ENCODE measurements at places on chromosomes 7 and 10. TPM values are rescaled to one million over a fixed set of nuclear protein-coding genes. Genes with fewer than 3 reads are reported as not detected.

SCD gene
- total RNA-seq, result 7.7 TPM

FAM20C gene
- total RNA-seq, result 56.6 TPM

ATP5MK gene
- total RNA-seq, result 362 TPM

DNA sequence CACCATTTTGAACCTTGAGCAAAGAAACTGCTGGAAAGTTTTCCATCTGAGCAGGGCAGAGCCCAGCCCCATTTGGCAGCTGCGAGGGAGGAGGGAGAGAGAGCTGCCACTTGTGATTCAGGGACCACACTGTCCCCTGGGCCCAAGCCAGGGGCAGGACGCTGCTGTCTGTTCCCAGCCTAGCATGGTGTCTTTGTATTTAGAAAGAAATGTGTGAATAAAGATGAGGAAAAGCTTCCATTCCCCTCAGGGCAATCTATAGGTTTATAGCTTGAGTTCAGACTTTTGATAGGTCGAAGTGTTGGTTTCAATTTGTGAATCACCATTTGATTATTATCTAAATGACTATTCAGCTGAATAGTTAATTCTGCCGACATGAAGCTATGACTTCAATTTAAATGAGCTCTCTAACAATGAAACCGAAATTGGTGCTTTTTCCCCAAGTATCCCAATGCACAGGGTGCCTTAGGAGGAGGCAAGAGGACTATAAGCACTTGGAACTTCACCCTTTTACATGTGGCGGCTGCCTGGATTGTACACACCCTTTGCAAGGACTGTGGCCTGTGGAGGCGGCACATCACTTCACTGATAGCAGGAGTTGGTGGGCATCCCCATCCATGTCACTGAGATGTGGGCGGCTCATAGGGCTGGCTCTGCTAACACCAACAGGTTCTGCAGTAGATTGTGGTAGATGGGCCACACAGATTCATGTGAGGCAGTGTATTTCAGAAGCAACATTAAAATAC lies 223.5 kb downstream of the CCDC3 start:
- no peak for DNase-seq

GRCh38 chr7:156014201-156014600 lies 201.9 kb upstream of the SHH start:
- no peak for DNase-seq

GRCh38 chr7:100586266-100587025 lies at the start of gene FBXO24:
TSS of gene FBXO24 (plus strand) at chr7:100586328. CDS start at chr7:100586626, 298 bp downstream.
- DNase-seq, result peak; percentile 100

DNA sequence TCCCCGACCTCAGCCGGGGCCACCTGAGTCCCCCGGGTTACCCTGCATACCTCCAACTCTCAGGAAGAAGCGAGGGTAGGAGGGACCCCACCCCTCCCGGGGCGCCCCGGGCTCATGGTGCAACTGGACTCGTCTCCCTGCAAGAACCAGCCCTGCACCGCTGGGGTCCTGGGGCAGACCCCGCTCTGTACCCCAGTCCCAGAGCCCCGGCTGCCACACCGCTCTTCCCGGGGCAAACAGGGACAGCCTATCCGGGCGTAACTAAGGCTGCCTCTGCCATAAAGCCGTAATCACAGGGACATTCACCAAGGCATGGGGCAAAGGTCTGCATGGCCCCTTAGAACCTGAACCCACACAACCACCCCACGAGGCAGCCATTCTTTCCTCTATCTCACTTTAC lies 6.7 kb upstream of the MAFK start:
- no peak for DNase-seq

DNA sequence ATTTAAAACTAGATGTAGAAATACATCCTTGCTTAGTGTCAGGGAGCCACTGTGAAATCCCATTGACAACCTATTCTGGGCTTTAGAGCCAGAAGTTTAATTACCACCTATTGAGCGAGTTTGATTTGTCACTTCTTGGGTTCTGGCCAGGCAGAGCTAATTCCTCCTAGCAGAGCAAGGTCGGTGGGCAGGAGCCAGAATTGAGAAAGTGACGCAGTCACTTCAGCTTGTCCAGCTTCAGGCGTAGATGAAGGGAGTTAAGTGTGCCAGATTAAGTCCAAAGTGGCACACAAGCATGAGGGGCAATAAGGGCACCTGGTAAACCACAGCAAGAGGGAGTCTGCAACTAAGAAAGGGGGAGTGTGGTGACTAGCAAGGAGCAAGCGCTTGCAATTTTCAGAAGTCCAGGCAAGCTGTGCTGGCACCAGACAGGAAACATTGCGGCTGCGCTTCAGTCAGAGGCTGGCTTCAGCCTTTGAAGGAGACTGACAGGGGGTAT lies 119.4 kb downstream of the ST7 start:
- no peak for DNase-seq
